ENCODE measurements at places on chromosomes 6 and 20. TPM values are rescaled to one million over a fixed set of nuclear protein-coding genes. Genes with fewer than 3 reads are reported as not detected.

GRCh38 chr6:124057461-124057860, 253.8 kb downstream of the NKAIN2 start:
- no peak overlapping the region for H3K27ac ChIP-seq
- no peak overlapping the region for H3K4me3 ChIP-seq
- H3K4me1 ChIP-seq = no peaks in the 10 kb centered on the region
- DNase-seq = no peak
- H3K27me3 ChIP-seq = no peaks in the 10 kb centered on the region
- no peaks in the 10 kb centered on the region for H3K36me3 ChIP-seq

GSTA3 gene
- not detected for total RNA-seq

MAP7 gene
- total RNA-seq = 1.8 TPM

GRCh38 chr6:106832766-106833510, 141.6 kb downstream of the CD24 start:
- H3K4me3 ChIP-seq = no peak overlapping the region
- peaks cover 10% of the 10 kb centered on the region for H3K27me3 ChIP-seq
- no peaks in the 10 kb centered on the region for H3K36me3 ChIP-seq
- H3K27ac ChIP-seq = no peak overlapping the region

GRCh38 chr20:61510778-61511330, 258.8 kb downstream of the CDH4 start:
- DNase-seq = no peak
- H3K27me3 ChIP-seq = no peaks in the 10 kb centered on the region
- no peaks in the 10 kb centered on the region for H3K4me1 ChIP-seq
- no peak overlapping the region for H3K27ac ChIP-seq

DOP1A gene
- total RNA-seq = 47.1 TPM

DNA sequence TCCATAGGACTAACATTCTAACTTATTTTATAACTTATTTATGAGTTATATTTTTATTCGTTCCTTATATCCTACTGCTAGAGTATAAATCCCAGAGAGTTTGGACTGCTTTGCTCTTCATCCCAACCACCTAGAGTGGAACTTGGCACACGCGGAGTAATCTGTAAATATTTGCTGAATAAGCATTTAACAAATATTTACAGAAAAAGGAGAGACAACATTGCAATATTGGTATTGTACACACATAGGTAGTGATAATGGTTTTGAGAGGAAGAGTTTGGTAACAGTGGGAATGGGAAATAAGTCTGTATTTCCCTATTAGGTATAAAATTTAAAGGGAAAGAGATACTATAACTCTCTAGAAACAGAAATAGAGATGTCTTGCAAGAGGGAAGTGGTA, 634.8 kb upstream of the CITED2 start:
- H3K36me3 ChIP-seq = no peaks in the 10 kb centered on the region
- no peak overlapping the region for H3K27ac ChIP-seq
- no peaks in the 10 kb centered on the region for H3K27me3 ChIP-seq
- no peak overlapping the region for H3K4me3 ChIP-seq
- no peak for DNase-seq
- H3K4me1 ChIP-seq = no peaks in the 10 kb centered on the region

DNA sequence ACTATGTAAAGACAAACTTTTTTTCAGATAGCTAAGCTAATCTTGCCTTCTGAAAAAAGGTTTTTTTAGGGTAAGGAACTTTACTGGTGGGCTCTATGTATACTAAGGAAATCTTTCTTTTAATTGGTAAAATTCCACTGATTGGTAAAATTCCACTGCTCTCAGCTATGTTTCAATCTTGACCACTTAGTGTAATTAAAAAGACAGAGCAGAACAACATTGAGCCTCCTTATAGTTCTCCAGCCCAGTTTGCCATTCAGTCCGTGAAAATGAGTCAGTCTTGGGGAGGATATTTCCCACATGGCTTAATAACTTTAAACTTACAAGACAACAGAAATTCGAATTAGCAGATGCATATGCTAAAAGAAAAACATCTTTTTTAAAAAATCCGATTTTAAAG, 92.7 kb downstream of the EYA4 start:
- no peak overlapping the region for H3K27ac ChIP-seq
- H3K4me3 ChIP-seq = no peak overlapping the region
- DNase-seq = no peak
- peaks cover 5% of the 10 kb centered on the region for H3K4me1 ChIP-seq
- no peaks in the 10 kb centered on the region for H3K36me3 ChIP-seq

PRDM13 gene
- not detected for total RNA-seq

- H3K27ac ChIP-seq = no peak overlapping the region
- no peaks in the 10 kb centered on the region for H3K36me3 ChIP-seq
- no peak overlapping the region for H3K4me3 ChIP-seq
- no peaks in the 10 kb centered on the region for H3K27me3 ChIP-seq
Measured at GRCh38 chr6:167806061-167806700, 20.5 kb upstream of the AFDN start.

HUS1B gene
- 0.72 TPM for total RNA-seq

- H3K4me3 ChIP-seq = no peak overlapping the region
- no peaks in the 10 kb centered on the region for H3K36me3 ChIP-seq
- H3K4me1 ChIP-seq = no peaks in the 10 kb centered on the region
- H3K27ac ChIP-seq = no peak overlapping the region
- no peak for DNase-seq
- H3K27me3 ChIP-seq = peaks cover 8% of the 10 kb centered on the region
Measured at GRCh38 chr20:2059411-2059810, 42.2 kb upstream of the STK35 start.
